ENCODE measurements at places on chromosomes 6 and 20. TPM values are rescaled to one million over a fixed set of nuclear protein-coding genes. Genes with fewer than 3 reads are reported as not detected.

PHACTR3 gene
- total RNA-seq = not detected

DNA sequence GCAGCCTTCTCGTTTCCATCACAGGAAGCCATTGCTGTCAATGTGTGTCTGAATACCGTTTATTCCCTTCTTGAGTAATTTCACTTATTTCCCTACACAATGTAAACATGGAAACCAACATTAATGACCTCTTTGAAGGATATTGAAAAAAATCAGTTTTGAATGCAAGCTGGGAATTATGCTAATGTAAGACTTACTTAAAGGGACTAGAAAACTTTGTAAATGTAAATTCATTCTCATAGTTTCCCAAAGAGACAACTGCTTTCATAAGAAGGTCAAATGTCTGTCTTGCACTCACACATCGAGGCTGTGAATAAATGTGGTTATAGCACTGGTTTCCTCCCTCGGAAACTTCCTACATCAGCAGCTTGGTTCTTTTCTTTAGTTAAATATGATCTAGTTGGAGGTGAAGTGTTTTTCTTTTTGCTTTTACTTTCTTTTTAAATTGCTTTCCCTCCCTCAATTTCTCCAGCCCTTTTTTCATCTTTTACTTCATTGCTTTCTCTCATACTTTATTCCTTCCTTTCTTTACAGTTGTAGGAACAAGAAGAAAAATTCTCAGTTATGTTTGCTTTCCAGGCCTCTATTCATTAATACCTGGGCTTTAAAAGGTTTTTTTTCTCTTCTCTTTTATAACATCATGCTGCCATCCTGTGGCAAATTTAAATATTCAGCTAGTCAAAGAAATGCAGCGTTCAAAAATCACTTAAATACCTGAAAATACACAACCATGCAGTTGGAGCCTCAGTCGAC, 108.3 kb downstream of the TNFAIP3 start:
- DNase-seq = no peak

DNA sequence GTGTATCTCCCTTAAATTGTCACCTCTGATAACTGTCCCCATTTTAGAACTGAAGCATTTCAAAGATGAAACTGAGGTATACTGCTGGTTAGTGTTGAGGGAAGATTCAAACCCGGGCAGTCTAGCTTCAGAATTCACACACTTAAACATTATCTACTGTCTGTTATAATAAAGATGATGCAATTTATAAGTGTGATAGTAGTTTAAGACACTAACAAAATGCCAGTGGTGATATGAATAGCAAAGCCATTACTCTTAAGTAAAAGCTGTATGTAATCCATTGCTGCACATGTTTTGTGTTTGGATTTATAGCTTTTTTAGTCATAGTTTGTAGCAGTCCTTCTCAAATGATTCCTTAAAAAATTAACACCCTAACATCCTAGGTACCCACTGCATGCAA, 19.8 kb downstream of the USP45 start:
- DNase-seq = no peak

DNA sequence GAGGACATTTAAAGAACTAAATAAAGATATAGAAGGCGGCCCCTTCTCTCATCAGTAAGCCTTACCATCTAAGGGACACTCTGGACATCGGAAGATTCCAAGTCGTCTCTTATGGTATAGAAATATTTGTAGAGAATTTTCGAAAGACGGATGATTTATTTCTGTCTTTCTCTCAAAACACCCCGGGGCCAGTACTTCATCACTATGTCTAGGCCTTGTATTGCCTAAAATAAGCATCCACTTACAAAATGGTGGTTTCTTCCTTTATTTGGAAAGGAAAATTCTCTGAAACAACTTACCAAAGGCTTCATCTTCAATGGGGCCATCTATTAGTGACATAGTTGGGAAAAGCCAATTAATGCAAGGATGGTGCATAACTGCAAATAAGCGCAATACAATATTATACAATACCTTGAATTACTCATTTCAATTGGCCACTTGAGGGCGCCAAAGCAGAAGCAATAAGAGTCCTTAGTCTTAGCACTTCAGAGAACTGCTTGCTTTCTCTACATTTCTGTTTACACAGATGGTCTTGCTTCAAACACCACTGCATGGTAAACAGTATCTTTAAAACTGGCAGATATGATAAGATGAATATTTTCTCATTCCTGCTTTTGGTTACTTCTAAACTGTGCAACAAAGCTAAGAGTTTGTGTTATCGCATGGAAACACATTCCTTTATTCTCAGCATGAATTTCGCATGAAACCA, 113.2 kb downstream of the VIP start:
- DNase-seq = peak; percentile 63

TFAP2D gene
- total RNA-seq = not detected

- DNase-seq = no peak
Measured at GRCh38 chr6:37876843-37877242, 57.3 kb downstream of the ZFAND3 start.

- DNase-seq = no peak
Measured at GRCh38 chr20:36259177-36260061, 23.1 kb downstream of the AAR2 start.

DNA sequence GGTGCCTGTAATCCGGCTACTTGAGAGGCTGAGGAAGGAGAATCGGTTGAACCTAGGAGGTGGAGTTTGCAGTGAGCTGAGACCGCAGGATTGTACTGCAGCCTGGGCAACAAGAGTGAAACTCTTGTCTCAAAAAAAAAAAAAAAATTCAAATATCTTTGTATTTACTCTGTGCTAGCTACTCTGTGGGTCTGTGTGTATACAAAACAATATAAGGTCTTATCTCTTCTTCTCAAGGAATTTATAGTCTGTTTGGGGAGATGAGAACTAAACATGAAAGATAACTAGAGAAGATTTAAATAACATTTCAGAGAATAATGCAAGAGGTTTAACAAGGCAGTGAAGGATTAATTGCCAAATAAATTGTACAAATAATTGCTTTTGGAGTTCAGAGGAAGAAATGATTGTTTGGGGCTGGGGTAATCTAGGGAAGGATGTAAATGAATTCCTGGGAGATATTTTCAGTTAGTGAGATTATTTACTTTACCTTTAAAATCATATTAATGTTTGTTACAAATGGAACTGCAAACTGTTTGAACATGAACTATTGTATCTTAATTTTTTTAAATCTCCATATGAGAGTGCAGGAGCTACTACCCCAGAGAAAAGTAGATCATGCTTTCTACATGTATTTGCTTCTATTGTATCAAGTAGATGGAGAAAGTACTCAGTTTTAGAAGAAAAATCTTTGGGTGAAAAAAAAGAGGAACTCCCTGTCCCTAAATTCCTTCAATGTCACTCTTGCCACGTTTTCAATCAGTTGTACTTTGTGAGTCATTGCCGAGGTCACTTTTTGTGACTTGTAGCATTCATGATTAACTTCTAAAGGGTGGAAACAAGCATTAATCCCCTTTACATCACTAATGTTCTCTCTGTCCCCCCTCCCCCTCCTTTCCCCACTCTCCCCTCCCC, 39.0 kb downstream of the NCOA3 start:
- peak; percentile 34 for DNase-seq

GRCh38 chr6:30615958-30616810, 859 bp downstream of the PPP1R10 start:
- DNase-seq = peak; percentile 29

C6orf163 gene
- total RNA-seq = 0.72 TPM

DNA sequence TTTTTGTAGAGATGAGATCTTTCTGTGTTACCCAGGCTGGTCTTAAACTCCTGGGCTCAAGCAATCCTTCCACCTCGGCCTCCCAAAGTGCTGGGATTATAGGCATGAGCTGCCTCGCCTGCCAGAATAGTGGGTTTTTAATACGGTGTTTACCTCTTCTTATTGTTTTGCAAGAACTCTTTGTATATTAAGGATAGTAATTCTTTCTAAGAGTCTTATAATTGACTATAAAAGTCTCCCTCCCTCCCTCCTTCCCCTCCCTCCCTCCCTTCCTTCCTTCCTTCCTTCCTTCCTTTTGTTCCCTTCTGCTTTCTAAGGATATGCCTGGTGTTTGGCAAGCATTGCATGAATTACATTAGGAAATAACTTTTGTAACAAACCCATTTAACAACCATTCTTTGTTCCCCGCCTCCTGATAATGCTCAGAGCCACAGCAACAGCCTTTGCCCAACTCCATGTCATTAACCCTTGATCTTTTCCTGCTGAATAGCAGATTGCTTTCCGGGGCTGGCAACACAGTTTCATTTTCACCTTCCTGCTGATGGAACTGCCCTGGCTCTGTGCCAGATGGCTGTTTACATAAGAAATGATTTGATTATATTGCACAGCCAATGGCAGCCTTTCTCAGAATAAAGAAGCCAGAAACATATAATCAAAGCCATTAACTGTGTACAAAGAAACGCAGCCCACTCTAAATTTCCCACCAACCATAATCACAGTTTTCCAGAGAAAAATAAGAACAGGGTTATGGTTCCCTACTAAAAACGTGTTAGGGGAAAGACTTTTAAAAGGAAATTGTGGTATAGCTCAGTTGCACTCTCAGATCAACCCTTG, 143.7 kb upstream of the PTPN1 start:
- DNase-seq = peak; percentile 59

SLC22A2 gene
- total RNA-seq = 1.2 TPM

- DNase-seq = no peak
Measured at GRCh38 chr6:111558690-111559187, 46.9 kb downstream of the TRAF3IP2 start.

DNA sequence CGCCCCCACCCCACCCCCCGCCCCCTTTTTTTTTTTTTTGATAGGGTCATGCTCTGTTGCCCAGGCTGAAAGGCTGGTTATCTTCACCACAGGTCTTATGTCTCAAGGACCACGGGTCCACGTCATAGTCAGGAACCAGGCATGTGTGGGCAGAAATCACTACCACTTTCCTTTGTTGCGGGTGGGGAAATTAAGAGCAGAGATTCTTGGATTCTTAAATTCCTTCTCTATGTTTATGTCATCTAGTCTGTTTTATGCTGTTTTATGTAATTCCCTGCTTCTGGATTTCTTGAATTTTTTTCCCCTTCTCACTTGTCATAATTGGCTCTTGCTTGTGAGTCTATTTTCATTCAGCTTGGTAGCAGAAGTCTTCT, 25.8 kb upstream of the PLCG1 start:
- no peak for DNase-seq

GRCh38 chr6:166862287-166862977, 93.9 kb downstream of the RNASET2 start:
- DNase-seq = peak; percentile 2

NNAT gene
- not detected for total RNA-seq

- DNase-seq = no peak
Measured at GRCh38 chr6:156013155-156013554, 557.5 kb upstream of the NOX3 start.

GRCh38 chr6:6700407-6701270, 112.1 kb downstream of the LY86 start:
- no peak for DNase-seq

Measured in A172 (cell line).